ENCODE measurements at places on chromosomes 5 and 9.

- ATAC-seq, result no peak
Observed at GRCh38 chr5:64794053-64794770, 25.5 kb downstream of the CWC27 start.

DNA sequence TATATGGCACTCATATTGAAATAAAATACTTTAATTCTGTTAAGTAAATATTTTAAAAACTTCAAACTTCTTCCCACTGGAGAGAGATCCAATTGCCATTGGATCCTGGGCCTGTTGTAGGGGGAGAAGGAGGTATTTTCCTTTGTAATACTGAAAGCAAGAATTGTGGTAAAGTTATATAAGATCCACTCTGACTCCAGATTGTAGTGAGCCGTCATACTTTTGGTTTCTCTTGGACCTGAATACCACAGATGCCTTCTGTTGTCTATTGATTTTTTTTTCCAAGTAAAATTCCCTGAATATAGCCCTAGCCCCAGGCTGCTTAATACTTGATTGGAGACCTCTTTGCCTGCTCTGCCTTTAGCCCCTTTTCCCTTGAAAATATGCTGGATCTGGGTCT, 86.9 kb downstream of the ATG10 start:
- ATAC-seq, result no peak

- ATAC-seq, result no peak
Observed at GRCh38 chr5:126531543-126532120, 63.4 kb downstream of the ALDH7A1 start.

DNA sequence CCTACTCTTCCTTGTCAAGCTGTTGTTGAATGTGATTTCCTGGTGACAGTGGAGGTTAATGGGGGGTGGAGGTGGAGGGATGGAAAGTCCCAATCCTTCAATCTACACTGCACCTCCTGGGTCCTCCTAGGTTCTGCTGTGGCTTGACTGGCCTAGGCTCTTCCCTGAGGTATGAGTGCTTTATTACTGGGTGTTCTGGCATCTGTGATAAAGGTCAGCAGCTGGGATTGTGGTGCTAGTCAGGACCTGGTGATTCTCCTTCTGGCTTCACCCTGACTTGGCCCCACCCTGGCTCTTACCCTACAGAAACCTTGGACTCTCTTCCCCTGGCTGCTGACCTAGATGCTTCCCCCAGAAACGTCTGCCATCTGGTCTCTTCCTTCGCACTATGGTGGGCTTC, 194.3 kb downstream of the ARHGEF28 start:
- no peak for ATAC-seq

- no peak for ATAC-seq
Observed at GRCh38 chr5:159953609-159954008, 37.3 kb downstream of the ADRA1B start.

DNA sequence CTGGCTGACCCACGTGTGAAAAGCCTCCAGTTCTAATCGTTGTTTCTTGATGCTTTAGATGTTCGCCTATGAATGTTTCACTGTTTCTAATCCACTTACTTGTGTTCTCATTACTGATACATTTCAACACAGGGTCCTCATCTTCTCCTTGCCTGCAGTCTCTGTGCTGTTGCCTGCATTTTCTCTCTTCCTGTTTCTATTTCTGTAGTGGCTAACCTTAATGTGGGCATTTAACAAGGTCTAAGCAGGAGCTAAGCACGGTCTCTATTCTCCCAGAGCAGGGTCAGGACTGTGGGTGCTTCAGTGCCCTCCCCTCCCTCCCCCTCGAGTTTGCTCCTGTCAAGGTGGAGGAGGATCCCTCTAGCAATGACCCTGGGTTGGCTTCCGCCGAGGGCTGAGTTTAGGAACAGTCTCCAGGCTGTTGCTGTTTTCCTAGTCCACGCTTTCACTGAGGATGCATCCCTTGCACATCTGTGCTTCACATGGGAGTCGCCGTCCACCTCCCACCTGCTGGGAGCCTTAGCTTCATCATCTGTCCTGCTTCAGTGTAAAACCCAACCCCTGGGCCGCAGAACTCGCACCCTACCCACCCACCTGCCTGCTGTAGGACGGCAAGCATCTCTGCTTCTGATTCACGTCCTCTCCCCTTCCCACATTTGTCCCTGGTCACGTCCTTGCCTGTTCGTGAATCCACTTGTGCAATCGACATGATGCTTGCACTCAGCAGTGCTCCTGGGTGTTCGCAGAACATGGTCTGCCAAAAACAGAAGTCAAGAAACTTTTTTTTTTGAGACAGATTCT, 2.4 kb upstream of the EXOC3 start:
- no peak for ATAC-seq

- ATAC-seq, result no peak
Observed at GRCh38 chr5:57033503-57033902, 81.6 kb upstream of the MIER3 start.

Data from motor neuron (in vitro differentiated cells).